T-helper 2 cell treated with Interferon-gamma antibody and Interleukin-4, amounts not matched to agents 5 μg/mL and 100 μg/mL, for 36 hours (primary cell): ENCODE measurements at places on chromosomes 1 and 21.
A peak's percentile ranks its signal among the peaks of the same experiment; 100 is the strongest.

DNA sequence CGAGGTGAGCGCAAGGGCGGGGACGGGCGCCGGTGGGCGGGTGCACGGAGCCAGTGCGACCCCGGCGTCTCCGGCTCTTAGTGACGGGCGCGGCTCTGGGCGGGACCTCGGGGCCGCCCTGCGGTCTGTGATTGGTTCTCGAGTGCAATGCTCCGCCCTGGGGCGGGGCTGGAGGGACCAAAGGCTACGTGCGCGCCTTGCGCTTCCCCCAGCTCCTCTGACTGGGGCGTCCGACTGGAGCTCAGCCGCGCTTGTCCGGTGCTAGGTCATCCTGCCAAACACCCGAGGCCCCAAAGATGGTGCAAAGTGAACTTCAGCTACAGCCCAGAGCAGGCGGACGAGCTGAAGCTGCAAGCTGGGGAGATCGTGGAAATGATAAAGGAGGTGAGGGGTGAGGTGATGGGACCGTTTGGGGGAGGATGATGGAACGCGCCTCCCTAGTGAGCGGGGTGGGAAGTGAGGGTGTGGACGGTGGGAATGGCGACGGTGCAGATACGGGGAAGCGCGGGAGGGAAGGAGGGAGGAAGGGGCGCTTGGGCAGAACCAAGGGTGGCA is 811 bp downstream of the SH3D21 start:
- peak; percentile 93 for DNase-seq

DNA sequence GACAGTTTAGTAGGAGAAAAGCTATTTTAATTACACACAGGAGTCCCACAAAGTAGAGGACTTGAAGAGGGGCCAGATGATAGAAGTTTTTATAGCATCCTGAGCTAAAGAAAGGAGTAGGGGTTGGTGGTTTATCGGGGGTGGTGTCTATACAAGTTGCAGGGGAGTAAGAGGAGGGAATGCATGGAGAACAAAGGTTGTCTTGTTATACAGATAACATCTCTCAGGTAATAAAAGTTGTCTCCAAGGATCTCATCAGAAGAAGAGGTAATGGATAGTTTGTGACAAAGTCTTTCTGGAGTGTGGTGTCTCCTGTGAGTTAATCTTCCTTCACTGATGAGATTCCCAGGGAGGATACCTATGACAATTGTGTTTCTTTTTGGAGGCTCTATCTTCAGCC is 23.4 kb upstream of the NUF2 start:
- no peak for DNase-seq

- DNase-seq = no peak
These were observed 877.7 kb upstream of the PRMT6 start for GRCh38 chr1:106178791-106179190.

- DNase-seq = no peak
These were observed 7.5 kb downstream of the S100A11 start for GRCh38 chr1:152029144-152029928.

GRCh38 chr1:94325377-94326302 is 88.3 kb upstream of the ARHGAP29 start:
- no peak for DNase-seq

DNA sequence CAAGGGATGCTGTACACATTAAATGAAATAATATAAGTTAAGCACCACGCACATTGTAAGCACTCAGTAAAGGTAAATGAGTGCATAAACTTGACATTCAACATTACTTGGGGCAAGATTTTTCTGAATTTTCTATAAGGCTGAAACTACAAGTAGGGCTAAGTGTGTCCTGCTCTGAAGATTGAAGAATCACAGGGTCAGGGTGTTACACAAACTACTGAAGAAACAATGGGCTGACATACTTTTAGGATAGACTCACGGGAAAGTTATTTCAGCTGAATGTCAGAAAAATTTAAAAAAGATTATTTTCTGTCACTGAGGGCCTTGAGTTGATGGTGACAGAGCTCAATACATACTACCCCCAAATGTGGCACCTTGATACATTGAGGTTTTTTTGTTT is 644.2 kb upstream of the PLXNA2 start:
- no peak for DNase-seq

GRCh38 chr1:119002028-119002686 is 14.0 kb upstream of the TBX15 start:
- no peak for DNase-seq

GRCh38 chr1:216935901-216936300 is 212.7 kb upstream of the ESRRG start:
- no peak for DNase-seq

GRCh38 chr1:22606161-22606560 is 30.3 kb upstream of the C1QA start:
- no peak for DNase-seq

- DNase-seq = no peak
These were observed 169.9 kb downstream of the HS2ST1 start for GRCh38 chr1:87084244-87084836.

DNA sequence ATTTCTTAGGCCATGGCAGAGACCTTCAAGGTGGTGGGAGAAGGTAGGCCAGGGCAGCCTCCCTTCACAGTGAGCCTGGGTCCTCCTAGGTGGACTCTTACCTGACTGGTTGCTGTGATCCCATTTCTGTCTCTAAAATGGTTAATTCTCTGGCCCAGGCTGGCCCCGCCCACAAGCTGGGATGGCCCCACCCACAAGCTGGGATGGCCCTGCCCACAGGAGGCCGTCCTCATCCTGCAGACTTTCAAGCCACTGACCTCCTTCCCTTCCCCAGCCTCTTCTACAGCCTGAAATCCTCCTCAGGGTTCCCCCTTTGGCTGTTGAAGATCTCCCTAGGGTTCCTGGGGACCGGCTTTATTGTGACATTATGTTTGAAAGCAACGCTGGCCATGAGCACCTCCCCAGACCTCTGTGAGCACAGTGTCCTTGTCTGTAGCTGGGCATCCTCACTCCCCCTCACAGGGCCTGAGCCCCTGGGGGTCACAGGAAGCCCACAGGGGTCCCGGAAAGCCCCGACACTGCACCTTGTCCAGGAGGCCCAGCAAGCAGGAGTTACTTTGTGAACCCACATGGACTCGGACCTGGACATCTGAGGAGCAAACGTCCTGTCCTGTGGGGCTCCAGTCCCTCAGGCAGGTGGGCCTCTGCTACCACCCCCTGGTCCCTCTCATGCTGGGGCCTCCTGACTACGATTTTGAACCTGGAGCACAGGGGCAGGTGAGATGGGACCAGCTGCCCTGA is 621.7 kb downstream of the MATN1 start:
- DNase-seq = no peak

- no peak for DNase-seq
These were observed 268.5 kb downstream of the SPATA17 start for GRCh38 chr1:217899614-217900013.

DNA sequence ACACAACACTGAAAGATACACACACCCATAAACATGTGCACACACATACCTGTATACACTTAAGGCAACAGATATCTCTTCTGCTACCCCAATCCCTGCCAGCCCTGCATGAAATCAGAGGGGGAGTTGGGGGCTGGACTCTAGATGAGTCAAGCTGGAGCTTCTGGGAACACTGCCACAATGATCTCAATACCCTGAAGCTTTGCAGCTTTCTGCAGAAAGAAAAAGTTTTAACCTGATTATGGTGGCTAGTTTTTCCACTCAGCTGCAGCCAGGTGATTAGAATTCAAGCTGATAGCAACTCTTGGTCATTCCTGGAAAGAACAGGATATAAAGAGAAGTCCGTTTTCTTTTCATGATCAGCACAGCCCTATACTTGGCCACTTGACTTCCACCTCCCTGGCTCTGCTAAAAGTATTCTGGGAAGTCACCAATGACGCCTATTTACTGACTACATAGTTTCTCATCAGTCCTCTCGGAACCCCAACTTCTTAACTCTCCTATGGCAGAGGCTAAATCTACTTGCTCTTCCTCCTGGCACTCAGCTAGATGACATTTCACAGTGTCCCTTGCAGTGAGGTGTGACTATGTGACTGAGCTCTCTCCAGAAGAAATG is 20.7 kb upstream of the DNASE2B start:
- DNase-seq = no peak

- peak; percentile 58 for DNase-seq
These were observed at the start of gene TRABD2B for GRCh38 chr1:47997289-47998200. TSS of gene TRABD2B (minus strand) at chr1:47997385.

GRCh38 chr1:31795801-31796621 is 19.8 kb downstream of the SPOCD1 start:
- DNase-seq = no peak

DNA sequence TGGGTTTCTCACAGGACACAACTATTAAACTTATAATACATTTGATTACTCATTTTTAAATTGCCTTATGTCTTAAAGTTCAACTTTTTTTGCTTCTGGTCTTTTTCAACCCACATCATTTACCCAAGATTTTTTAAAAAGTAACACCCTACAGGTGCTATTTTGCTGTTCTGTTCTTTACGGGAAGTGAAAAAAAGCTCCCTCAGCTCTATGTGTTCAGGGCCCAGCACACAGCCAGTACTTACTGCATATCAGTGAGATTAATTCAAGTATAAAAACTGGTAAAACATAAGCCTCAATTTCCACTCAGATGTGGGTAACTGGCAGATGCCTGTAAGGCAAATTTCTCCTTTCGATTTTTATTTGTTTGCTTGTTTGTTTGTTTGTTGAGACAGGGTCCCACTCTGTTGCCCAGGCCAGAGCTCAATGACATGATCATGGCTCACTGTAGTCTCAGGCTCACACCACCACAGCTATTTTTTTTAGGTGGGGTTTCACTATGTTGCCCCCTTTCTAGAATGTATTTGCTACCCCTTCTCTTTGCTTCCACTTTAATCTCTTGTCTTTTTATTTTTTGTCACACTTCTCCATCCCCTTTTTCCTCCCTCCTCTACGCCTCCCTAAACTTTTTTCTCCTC is 20.3 kb downstream of the RNASEL start:
- DNase-seq = no peak

GRCh38 chr1:92749024-92749634 is 35.8 kb downstream of the EVI5 start:
- DNase-seq = no peak

- DNase-seq = no peak
These were observed 20.2 kb upstream of the ERO1B start for GRCh38 chr1:236301958-236302335.

DNA sequence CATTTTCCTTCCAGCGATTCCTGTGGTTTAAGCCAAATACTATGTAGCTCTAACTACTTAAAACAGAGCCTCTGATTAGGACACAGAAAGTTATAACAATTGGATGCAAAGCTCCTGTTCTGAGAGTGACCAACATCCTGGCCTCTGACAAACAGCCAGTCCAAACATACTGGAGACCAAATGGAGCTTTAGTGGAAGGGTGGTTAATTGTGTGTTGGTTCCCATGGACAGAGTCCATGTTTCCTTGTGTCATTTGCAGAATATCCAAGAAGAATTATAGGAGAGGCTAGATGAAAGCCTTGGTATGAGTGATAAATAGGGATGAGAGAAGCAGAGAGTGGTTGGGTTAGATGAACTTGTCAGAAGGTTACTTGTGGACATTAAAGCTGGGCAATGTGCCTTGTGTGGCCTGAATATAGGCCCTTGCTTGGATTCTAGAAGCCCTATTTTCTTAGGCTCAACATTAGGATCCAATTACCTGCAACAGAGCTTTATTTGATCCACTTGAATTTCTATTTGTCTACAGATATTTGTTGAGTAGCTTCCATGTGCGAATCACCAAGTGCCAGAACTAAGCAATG is 180.5 kb upstream of the GORAB start:
- DNase-seq = no peak

DNA sequence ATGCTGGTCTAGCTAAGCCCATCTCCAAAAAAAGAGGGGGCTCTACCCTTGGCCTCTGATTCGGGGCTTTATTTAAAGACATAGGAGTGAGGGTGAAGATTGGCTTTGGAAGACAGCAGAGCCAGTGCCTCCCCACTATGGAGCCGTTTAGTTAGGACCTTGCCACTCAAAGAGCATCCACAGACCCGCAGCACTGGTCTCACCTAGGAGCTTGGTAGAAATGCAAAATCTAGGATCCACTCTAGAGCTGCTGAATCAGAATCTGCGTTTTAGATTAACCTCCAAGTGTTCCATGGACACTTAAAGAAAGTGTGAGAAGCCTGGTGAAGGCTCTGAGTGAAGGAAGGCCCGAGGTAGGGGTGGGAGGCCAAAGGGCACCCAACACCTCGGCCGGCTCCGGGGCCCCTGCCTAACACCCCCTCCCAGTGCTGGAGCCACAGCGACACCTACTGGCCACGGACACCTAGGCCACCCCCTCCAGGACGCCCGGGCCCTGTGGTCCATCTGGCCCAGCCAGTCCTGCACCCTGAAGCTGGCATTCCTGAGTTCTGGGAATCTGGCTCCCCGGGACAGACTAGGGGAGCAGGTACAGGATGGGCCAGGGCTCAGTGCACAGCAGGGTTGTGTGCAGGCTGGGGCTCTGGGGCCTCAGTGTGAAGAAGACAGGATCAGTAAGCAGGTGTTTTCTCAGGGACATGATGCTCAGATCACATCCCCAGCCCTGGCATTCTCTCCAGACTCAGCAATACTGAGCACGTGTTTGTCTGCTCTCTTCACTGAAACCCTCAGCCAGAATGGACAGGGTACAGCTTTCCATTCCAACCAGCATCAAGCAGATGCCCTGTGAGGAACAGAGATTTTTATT is 79.2 kb downstream of the TMEM53 start:
- DNase-seq = peak; percentile 63

GRCh38 chr1:14487671-14488070 is 110.8 kb upstream of the KAZN start:
- DNase-seq = no peak

DNA sequence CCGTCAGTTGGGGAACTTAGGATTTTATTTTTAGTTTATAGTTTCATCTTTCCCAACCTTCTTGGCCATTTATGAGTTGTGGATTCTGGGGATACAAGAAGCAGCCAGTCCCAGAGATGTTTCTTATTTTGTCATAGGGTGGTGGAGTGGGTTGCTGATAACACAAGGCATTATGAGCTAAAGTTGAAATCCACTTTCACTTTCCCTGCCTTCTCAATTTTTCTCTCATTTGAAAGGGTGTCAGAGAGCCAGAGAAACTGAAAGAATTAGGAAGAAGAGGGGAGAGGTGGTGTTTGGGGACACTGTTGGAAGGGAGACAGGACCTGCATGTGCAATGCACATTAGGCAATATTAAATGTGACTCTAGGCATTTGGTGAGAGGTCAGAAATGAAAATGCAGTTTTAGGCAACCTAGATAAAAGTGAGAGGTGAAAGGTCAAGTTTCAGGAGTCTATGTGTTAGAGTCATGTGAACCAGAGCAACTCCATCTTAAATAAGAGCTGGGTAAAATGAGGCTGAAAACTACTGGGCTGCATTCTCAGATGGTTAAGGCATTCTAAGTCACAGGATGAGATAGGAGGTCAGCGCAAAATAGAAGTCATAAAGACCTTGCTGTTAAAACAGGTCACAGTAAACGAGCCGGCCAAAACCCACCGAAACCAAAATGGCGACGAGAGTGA is 71.1 kb upstream of the F3 start:
- no peak for DNase-seq

GRCh38 chr1:194474701-194475100 is 1288.3 kb upstream of the B3GALT2 start:
- no peak for DNase-seq

- DNase-seq = no peak
These were observed 14.3 kb downstream of the IER5 start for GRCh38 chr1:181102841-181103240.

DNA sequence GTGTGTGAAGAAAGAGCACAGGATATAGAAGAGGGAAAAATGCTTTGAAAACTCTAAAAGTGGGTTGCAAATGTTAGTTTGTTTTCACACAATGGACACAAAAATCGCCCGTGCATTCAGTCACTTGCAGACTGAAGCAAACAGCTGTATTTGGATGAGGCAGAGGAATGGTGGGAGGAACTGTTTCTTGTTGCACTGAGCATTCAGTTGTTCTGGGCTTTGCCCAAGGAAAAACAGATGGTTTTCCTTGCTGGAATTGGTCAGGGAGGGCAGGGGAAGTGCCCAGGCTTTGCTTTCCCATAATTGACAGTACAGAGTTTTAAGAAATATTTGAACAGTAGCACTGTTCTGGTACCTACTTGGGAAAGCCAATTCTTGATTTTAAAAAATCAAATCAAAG is 19.5 kb upstream of the WARS2 start:
- DNase-seq = no peak
